ENCODE measurements at places on chromosomes 1 and 21. TPM values are rescaled to one million over a fixed set of nuclear protein-coding genes. Genes with fewer than 3 reads are reported as not detected.

The VHLL gene
- polyA plus RNA-seq, result not detected

The SLC45A1 gene
- polyA plus RNA-seq, result 2.8 TPM

GRCh38 chr1:106998431-106999002 lies 58.0 kb upstream of the PRMT6 start:
- DNase-seq, result no peak

GRCh38 chr1:214557952-214558735 lies 6.7 kb upstream of the PTPN14 start:
- no peak for DNase-seq

GRCh38 chr21:31364253-31364945 lies 20.3 kb upstream of the TIAM1 start:
- DNase-seq, result no peak

- DNase-seq, result no peak
Observed at GRCh38 chr1:24762133-24762676, 17.0 kb downstream of the CLIC4 start.

- no peak for DNase-seq
Observed at GRCh38 chr1:27628712-27629111, 6.3 kb downstream of the FGR start.

- DNase-seq, result no peak
Observed at GRCh38 chr1:196056966-196057365, 551.3 kb downstream of the KCNT2 start.

DNA sequence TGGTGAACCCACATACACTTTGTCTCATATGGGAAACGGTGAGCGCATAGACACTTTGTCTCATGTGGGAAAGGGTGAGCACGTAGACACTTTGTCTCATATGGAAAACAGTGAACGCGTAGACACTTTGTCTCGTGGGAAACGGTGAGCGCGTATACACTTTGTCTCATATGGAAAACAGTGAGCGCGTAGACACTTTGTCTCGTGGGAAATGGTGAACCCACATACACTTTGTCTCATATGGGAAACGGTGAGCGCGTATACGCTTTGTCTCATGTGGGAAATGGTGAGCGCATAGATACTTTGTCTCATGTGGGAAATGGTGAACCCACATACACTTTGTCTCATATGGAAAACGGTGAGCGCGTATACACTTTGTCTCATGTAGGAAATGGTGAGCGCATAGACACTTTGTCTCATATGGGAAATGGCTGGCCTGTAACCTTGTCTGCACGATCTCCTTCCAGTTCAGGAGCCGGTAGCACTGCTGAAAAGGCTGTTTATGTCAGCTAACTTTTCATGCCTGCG lies 50.7 kb upstream of the TRAPPC10 start:
- no peak for DNase-seq

DNA sequence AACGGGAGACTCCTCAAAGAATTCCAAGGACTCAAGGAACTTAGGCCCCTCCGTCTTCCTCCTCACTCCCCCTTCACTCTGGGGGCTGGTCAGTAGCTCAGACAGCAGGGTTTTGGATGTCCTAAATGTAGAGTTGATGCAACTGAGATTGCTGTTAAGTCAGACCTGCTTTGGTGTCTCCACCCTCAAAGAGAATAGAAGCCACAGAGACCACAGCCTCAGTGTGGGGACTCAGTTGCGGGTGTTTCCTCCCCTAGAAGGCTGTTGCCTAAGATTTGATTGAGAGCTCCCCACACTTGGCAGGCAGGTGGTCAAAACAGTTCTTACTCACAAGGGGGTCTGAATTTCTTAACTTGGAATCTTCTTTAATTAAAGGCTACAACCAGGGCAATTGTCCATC lies 7.6 kb downstream of the MAN1C1 start:
- no peak for DNase-seq
